ENCODE measurements at places on chromosomes 2 and 18.

DNA sequence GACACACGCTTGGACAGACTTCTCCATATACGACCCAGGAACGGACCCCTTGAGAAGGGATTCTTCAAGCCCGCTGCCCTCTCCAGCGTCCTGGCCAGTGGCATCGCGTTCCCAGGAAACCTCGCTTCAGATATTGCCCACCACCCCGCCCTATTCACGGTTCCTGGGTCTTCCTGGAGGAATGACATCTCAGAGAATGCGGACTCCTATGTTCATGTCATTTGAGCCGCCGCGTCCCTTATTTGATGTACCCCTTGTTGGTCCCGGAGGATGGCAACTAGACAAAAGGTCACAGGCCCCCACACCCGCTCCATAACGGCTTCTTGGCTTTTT lies 588 bp upstream of the CCDC93 start:
- DNase-seq: no peak

GRCh38 chr2:239118264-239118663 lies 270.4 kb downstream of the TWIST2 start:
- DNase-seq: no peak

- DNase-seq: peak; percentile 35
Measured at GRCh38 chr2:9145109-9145751, 61.4 kb upstream of the ASAP2 start.

- DNase-seq: no peak
Measured at GRCh38 chr2:100630473-100630977, 67.7 kb downstream of the PDCL3 start.

DNA sequence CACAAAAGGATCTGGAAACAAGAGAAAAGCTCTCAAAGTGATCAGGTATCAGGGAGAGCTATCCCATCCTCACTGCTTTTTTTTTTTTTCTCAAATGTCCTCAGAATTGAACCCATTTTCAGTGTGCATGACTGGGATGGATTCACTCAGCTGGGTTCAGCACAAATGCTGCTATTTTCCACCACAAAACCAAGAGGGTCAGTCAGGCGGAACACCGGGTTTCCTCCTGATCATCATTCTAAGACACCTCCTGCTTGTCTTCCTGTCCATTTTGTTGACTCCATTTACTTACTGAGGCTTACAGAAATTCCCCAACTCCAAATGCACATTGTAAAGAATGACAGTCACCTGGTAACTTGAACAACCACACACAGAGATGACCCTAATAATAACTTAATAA lies 39.9 kb downstream of the CYRIA start:
- no peak for DNase-seq

DNA sequence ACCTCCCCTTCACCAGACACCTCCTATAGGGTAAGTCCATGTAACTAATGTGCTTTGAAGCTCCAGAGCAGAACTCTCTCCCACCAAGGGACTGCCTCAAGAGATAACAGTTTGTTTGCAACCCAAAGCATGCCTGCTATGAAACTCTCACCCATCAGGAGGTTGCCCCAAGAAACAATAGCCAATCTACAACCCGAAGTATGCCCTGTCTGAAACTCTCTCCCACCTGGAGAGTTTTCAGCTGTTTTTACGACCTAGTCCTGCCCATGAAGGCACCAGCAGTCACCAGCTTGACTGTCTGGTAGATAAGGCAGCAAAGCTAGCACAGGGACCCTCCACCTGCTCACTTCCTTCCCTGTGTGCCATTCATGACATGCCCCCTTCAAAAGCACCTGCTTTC lies 533.9 kb upstream of the CRIM1 start:
- no peak for DNase-seq

- DNase-seq: no peak
Measured at GRCh38 chr2:113376913-113377445, 60.5 kb upstream of the ZNG1B start.

- no peak for DNase-seq
Measured at GRCh38 chr2:160251569-160251968, 51.5 kb upstream of the ITGB6 start.

GRCh38 chr2:222943820-222944219 lies 83.0 kb downstream of the ACSL3 start:
- DNase-seq: peak; percentile 36

DNA sequence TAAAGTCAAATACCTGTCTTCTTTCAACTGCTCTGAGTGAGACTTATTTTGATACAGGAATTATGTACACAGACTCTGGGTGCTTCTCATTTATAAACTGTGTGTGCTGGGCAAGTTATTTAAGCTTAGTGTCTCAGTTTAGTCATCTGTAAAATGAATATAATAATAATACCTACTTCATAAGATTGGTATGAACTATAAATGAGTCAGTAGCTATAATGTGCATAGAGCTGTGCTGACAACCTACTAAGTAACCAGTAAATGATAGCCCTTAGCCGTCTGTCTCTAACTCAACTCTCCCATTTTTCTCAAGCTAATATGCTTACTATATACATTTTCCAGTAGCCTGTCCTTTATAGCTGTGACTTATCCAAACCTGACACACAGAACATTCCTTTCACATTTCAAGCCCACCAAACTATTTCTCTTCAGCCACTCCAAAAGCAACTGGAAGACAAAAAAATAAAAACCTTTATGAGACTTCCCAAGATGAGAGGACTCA lies 319.8 kb downstream of the ETAA1 start:
- DNase-seq: no peak

DNA sequence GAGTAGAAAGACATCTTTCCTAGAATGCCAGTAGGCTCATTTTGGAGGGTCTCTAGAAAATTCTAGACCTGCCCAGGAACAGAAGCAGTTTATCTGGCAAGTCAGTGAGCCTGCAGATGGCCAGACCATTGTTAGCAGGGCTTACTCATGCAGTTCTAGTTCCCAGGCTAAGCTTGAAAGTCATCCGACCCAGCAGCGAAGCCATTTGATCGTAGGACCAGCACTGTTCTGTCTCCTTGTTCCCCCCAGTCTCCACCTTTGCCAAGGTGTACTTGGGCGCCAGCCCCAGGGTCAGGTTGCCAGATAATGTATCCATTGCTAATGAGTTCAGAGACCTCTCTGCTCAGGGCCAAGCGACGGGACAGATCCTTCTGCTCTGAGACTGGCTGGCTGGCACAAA lies 70.1 kb downstream of the EPAS1 start:
- DNase-seq: no peak

DNA sequence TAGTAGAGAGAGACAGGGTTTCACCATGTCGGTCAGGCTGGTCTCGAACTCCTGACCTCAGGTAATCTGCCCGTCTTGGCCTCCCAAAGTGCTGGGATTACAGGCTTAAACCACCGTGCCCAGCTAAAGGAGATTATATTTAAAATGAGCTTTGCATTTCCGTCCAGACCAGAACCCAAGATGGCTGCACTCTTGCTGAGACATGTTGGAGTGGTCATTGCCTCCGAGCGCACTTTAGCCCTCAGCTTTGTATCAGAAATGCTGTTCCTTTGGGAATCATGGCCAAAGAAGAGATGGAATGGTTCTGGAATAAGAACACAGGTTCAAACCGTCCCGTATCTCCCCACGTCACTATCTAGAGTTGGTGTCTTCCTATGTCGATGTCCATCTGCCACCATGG lies 3.4 kb downstream of the UBXN2A start:
- DNase-seq: no peak

DNA sequence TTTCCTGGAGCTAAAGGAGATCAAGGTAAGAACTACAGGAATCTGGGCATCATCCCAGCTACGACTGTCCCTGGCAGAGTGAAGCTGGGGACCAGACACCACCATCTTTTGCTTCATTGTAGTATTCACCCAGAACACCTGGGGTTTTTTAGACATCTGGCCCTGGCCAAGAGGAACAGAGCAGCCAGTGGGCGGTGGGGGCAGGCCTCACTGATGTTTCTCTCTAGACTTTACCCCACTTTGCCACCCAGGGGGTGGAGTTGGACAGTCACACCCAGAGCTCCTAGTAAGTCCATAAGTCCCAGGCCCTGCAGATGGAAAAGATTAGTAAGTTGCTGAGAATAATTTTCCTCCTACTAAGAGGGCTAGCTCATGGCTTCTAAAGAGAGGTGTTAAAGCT lies 39.6 kb downstream of the MARCO start:
- DNase-seq: no peak

DNA sequence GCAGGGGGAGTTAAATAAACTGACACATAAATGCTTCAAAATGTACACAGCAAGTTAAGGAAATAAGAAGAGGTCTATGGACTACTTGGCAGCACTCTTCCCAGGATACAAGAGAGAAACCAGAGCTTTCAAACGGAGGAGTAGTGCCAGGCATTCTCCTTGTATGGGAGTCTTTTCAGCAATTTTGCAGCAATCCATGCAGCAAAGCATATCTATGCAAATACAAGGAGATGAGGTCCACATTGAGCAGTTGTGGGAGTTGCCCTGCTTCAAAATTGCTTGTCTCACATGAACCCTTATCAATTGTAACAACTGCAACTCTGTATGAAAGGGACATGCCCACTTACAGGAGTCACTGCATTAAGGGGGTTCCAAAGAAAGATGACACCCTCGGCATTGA lies 37.8 kb downstream of the SCN9A start:
- DNase-seq: no peak

DNA sequence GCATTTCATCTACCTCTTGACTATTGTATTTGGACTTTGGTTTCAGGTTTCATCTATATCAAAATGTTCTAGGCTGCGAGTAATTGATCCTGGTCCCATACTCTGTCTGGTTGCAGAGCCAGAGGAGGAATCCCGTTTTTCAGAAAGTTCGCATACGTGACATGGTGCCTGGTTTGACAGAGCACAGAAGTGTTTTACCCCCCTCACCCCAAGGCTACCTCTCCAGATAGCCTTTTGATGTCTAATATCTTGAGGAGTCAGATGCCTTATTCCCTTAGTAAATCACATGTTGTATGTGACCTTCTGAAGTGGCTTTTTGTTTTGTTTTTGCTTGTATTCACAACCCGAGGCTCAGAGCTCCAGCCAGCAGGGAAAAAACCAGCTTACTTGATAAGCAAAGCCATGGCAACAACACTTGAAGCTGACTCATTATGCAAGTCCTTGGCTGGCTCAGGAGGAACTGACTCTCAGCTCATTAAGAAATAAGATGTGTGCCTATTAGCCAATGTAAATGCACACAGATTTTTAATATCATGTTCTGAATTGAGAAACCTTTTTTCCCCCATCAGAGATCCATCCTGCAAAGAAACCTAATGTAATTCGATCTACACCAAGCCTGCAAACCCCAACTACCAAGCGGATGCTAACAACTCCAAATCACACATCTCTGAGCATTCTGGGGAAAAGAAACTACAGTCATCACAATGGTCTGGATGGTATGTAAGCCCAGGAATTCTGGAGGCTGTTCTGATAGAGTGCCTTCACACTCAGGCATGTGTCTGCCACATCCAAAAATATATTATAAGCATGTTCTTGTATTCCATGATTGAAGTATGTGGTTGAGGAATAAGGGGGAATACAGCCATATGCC lies 41.4 kb downstream of the OXER1 start:
- peak; percentile 80 for DNase-seq

DNA sequence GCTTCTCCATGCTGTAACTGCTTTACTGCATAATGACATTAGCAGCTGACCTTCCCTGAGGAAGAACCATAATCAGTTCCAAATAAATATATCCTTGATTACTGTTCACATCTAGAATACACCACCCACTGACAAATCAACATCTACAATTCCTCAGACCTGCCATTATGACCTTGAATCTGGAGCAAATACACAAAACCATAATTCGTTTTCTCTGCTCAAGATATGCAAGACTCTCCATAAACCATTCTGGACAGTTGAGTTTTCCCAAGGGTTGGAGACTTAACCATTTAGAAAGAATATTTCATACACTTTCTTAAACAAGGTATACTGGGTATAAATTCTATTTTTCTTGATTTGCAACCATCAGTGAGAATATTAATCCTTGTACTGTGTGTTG lies 11.8 kb downstream of the C2orf76 start:
- no peak for DNase-seq

DNA sequence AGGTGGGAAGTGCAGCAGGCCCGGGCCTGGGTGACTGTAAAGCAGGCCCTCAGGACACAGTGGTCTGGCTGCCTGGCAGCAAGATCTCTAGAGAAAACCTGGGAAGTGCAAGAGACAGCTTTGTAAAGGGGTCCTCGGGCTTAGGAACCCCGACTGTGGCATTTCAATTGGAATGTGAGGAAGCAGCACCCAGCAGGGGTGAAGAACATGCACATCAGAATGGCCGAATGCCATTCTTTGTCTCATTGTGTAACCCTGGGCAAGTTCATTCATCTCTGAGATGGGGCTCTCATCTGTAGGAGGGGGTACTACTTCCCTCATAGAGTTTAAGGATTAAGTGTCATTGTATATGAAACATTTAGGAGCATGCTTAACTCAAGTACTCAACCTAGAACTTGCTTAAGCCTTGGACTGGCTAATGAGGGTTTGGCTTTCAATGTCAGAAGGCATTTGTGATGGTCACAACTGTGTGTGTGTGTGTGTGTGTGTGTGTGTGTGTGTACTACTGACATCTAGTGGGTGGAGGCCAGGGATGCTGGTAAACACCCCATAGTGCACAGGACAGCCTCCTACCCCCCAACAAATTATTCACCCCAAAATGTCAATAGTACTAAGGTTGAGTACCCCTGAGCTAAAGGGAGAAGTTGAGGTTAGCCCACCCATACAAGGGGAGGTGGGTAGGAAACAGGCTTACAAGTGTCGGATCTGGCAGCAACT lies 29.3 kb downstream of the MEX3C start:
- DNase-seq: no peak

- no peak for DNase-seq
Measured at GRCh38 chr2:134107402-134107801, 146.5 kb upstream of the MGAT5 start.

GRCh38 chr2:217939629-217940245 lies 63.1 kb downstream of the TNS1 start:
- DNase-seq: no peak

GRCh38 chr2:181762000-181762399 lies 81.7 kb upstream of the NEUROD1 start:
- DNase-seq: no peak

DNA sequence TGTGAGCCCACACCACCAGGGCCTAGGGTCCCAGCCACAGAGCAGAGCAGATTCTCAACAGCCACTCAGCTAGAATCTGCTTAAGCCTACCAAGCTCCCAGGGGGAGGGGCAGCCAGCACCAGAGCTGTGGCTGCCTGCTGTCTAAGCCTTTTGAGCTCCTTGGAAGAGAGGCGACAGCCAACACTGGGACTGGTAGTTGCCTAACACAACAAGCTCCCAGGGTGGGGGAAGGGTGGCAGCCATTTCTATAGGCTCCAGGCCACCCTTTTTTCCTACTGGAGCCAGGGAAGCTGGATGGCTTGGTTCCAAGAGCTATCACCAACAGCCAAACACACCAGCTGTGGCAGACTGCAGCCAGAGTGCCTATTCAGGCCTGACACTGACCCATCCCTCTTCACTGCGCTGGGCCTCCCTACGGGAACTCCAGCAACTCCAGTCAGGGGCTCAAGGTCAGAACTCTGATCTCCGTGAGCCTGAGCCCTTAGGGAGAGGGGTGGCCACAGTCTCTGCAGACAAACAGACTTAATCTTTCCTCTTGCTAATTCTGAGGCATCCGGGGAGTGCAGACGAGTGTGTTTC lies 1824.3 kb upstream of the CELF4 start:
- no peak for DNase-seq

- no peak for DNase-seq
Measured at GRCh38 chr2:88809216-88809615, 117.7 kb downstream of the RPIA start.

GRCh38 chr2:219250049-219250781 lies 2.8 kb upstream of the TUBA4B start:
- DNase-seq: no peak
